ENCODE measurements at places on chromosomes 12 and 14.
A peak's percentile ranks its signal among the peaks of the same experiment; 100 is the strongest.

DNA sequence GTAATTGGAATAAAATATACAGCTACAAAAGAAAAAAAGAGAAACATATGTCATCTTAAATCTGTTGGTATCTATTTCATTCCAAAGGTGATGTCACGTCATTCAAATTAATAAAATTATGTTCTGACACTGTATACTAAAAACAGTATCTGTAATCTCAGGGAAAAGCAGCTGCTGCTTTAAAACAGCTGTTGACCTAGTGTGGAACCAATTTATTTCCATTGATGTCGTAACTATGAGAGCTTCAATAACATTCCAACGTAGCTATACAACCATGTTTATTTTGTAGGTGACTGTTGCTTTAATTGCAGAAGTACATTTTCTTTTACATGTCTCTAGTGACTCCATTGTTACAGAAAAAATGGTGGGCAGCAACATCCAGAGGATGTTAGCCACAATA is 571.7 kb downstream of the RPS29 start:
- DNase-seq = no peak

DNA sequence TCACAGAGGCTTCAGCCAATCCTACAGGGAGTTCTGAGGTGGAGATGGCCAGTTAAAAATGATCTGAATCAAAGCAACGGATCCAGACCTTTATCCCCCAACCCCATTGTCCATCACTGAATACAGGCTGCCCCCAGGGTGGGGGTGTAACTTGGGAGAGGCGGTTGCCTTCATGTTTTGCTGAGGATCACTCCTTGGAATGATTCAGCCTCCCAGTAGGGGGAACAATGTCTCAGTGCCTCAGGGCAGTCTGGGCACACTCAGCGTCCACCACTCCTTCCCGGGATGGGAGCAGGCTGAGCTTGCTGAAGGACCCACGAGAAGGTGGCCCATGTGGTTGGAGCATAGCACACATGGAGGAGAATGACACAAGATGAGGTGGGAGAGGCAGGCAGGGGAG is 60.2 kb downstream of the RFX4 start:
- DNase-seq = no peak

GRCh38 chr12:49972129-49972528 is 618 bp upstream of the AQP6 start:
- no peak for DNase-seq

DNA sequence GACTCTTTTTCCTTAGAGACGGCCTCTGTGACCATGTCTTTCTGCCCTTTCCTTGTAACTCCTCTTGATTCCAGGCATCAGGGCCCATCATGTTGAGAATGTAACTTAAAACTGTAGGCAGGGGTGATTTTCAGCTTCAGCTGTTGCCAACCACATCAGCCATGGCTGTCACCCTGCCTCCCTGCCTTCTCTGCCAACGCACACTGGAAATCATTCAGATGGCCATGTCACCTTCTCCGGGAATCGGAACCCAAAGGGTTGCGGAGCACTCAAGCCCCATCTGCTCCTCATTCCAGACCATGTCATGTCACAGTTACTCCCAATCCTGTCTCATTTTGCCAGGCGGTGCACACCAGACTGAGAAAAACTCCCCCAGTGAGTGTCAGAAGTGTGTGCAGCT is 72.1 kb downstream of the EMP1 start:
- DNase-seq = no peak

DNA sequence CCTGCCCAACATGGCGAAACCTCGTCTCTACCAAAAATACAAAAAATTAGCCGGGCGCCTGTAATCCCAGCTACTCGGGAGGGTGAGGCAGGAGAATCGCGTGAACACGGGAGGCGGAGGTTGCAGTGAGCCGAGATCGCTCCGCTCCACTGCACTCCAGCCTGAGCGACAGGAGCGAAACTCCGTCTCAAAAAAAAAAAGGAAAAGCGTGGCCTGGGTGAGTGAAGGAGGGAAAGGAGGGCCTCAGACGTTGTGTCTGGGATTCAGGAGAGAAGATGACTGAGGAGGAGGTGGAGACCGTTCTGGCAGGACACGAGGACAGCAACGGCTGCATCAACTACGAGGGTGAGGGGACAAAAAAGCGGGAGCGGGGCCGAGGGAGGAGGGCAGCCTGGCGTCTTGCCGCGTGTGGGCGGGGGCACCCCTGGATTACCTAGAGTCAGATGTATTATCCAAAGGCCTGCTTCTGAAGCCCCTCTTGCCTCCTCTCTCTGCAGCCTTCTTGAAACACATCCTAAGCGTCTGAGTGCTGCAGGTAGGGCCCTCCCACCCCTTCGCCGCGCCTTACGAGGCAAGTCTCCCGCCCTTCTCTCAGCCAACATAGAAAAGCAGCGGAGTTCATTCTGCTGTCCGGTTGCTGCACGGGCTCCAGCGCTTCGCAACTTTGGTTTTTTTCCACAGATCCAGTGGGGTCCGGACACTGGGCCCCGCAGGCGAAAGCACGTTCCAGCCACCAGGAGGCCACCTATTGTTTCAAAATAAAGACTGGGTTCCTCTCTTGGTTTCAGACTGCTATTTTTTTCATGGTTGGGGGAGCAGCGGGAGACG is 744 bp upstream of the MYL6 start:
- peak; percentile 83 for DNase-seq

- no peak for DNase-seq
Measured at GRCh38 chr14:71271166-71271945, 364.1 kb downstream of the PCNX1 start.

DNA sequence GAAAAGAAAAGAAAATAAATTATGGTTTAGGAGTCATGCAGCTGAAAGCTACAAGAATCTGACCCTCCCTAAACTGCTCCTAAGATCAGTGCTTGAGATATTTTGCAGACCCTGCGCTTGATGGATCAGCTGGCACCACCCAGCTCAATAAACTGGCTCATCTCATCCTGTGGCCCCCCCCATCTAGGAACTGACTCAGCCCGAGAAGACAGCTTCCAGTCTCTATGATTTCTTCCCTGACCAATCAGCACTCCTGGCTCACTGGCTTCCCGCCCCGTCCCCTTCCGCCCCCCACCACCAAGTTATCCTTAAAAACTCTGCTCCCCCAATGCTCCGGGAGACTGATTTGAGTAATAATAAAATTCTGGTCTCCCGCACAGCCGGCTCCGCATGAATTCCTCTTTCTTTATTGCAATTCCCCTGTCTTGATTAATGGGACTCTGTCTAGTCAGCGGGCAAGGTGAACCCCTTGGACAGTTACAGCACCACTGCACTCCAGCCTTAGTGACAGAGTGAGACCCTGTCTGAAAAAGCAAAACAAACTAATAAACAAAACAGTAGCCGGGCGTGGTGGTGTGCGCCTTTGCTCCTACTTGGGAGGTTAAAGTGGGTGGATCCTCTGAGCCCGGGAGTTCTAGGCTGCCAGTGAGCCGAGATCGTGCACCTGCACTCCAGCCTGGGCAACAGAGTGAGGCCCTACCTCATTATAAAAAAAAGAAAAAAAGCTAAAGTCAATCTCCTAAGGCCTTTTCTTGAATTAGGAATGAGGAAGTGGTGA is 24.5 kb upstream of the SPTLC2 start:
- DNase-seq = no peak

DNA sequence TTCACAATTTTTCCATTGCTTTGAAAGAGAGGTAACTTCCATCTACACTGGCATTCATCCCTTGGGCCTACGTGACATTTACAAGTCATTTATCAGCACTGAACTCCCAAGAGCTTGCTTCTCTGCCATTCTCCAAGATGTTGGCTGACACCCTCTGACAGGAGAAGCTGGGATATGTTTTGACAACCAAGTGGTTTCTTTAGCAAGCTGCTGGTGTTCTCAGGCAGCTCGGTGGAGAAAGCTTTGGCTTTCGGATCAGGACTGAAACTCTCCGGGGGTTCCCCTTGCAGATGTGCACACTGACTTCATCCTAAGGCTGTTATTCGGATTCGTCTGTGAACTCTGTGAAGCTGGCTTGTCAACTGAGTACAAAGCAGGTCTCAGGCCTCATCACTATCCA is 15.7 kb downstream of the KCNA5 start:
- no peak for DNase-seq

GRCh38 chr12:2337031-2338010 is 284.5 kb downstream of the CACNA1C start:
- no peak for DNase-seq

DNA sequence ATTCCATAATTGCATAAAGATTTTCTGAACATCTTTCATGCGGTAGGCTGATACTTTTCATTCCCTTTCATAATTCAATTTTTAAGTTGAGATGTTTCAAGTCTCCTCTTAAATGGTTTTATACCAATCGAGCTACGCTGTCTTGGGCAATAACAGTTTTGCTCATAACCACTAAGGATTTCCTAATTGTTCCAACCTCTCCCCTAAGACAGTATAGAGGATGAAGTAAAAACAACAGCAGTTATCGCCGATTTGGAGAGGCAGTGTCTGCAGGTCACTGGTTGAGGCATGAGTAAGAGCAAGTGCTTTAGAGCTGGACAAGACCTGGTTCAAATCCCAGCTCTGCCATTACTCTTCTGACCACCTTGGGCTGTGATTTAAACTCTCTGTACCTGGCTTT is 6.9 kb upstream of the MED13L start:
- DNase-seq = no peak

- DNase-seq = no peak
Measured at GRCh38 chr12:11622876-11623281, 26.6 kb upstream of the ETV6 start.

GRCh38 chr12:25585021-25585523 is 32.0 kb upstream of the LMNTD1 start:
- no peak for DNase-seq

- DNase-seq = no peak
Measured at GRCh38 chr12:88952562-88952942, 372.3 kb upstream of the KITLG start.
